Effector CD8-positive, alpha-beta T cell (primary cell): ENCODE measurements at places on chromosomes 2 and 18.

DNA sequence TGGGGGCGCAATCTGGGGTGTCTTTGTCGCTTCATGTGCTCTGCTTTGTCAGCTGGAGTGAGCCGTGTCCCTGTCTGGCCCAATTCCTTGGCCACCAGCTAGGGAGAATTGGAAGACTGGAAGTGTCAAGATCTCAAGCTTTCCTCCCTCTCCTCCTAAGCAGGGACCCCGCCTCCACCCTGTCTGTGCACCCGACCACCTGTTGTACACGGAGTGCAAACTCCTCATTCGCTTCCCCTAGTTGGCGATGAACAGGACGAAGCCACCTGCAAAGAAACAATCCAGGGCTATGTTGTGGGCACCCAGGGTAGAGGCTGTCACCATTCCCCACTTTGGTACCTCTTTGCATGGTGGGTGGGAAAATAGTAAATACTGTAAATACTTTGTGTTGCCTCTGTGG, 1.7 kb upstream of the DQX1 start:
- no peak for DNase-seq

- no peak for DNase-seq
Measured at GRCh38 chr2:86039963-86040655, 65.6 kb downstream of the POLR1A start.

- no peak for DNase-seq
Measured at GRCh38 chr2:72788756-72789155, 37.1 kb downstream of the EXOC6B start.

DNA sequence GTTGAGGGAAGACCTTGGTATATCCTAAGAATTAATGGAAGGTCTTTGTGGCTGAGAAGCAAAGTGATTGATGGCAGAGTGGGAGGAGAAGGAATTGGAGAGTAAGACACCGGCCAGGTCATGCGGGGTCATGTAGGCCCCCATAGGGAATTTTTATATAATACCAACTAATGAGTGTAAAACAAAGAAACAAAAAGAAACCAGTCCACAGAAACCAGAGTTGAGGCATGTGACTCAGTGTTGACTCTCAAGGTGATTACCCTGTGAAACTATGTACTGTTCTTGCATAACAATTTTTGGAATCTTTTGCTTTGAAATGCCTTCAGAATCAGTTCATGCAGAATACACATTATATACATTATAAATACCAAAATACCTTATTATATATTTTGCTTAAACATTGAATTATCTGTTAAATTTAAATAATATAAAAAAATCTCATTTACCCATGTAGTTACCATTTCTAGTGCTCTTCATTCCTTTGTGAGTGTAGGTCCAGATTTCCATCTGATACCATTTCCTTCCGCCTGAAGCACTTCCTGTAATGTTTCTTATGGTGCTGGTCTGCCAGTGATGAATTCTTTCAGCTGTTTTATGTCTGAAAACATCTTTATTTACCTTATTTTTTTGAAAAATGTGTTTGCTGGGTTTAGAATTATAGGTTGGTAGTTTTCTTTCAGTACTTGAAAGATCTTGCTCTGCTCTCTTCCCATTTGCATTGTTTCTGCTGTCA, 8.6 kb downstream of the CLIP4 start:
- DNase-seq = no peak

DNA sequence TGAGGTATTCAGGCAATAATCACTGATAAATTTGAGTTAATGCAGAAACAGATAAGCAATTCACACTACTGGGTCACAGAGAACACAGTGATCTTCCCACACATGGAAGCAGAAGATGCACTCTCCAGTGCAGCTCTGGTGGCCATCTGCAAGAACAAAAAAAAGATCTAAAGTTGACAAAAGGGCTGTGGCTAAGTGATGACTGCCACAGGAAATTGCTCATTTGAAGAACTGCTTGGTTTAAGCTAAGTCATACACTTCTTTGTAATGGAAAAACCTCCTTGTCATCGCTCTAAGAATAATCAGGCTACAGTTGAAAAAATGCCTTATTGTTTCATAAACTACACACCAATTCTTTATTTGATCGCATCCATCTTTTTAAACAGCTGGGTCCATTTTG, 115.1 kb downstream of the DTNB start:
- no peak for DNase-seq

DNA sequence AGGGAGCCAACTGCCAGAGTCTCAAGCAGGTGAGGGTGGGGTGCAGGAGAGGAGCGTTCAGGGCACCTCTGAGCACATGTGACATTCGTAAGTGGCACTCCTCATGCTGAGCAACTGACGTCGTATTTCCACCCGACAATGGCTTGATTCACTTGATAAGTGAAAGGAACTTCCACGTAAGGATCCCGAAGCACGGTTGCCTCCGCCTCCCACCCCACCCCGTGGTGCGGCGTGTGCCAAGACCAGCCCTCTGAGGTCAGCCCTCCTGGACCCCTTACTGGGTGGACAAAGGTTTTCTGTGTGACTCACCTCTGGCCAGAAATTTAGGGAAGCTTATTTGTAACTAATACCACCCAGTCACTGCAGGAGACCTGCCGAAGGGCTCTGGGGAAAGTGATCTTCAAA, 59.9 kb downstream of the AGAP1 start:
- DNase-seq = no peak

GRCh38 chr18:71450257-71450656, 1093.9 kb downstream of the CBLN2 start:
- no peak for DNase-seq

DNA sequence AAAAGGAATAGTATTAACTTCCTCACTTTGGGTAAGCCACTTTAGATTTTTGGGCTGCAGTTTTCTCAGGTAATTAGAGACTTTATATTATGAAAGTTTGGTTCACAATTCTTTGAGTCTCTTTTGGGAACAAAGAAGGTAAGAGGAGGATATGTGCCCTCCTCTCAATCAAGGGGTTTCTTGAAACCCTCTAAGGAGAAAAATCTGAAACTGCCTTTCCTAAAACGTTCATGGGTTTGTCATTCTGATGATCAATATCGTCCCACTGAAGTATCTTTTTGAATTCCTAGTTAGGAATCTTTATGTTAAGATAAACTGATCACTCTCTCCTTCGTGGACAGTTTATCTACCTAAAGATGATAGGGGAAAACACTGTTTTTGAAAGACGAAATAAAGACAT, 42.4 kb upstream of the AKAIN1 start:
- no peak for DNase-seq

DNA sequence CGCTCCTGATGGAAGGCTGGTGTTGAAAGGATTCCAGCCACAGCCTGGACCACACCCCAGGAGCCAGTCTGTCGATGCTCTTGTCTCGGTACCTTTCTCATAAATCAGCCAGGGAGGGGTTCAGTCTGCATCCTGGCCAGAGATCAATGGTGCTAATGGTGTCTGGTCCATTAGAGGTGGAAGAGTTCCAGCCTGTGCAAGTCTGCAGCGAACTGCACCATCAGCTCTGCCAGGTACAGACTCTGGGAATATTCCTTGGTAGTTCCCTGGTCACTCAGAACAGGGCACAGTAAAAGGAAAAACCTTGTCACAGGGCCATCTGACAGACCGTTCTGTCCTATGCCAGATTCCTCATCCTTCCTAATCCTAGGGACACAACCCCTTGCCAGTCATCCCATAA, 164.3 kb downstream of the MTCL1 start:
- no peak for DNase-seq

DNA sequence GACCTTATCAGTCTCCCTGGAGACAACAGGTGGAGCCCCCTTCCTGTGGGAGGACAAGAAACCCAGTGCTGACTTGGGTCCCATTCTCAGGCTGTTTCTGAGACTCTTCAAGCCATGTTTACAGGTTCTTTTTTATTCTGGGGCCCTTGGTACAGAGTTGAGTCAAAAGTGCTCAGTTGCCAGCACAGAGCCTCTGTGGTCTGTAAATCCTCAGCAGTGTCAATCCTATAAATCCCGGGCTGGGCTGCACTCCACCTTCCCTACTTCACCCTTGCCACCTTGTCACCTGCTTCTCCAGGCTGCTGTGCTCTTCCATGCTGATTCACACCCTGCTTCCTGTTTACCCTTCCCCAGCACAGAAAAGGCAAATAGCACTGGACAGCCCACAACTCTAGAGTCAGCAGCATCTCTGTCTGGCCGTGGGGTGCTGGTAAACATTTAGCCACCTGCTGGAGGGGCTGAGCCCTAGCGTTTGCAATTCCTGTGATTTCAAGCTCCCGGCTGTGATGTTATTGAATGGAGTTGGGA, 74.7 kb downstream of the TNFRSF11A start:
- DNase-seq = no peak

GRCh38 chr2:55885127-55885943, 38.2 kb downstream of the EFEMP1 start:
- DNase-seq = no peak

DNA sequence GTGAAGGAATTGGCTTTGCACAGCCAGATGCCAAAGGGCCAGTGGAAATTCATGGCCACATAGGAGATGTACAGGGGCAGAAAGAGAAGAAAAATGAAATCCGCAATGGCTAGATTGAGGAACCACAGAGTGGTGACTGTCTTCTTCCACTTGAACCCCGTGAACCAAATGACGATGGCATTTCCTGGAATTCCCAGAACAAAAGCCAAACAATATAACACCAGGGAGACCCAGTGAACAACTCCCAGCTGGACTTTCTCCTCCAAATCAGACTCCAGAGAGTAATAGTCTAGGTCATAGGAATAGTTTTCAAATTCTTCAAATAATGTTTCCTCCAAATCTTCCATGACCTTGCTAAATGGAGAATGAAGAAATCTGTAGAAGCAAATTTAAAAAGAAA, 17.2 kb downstream of the EEF1B2 start:
- DNase-seq = no peak

- no peak for DNase-seq
Measured at GRCh38 chr18:8389391-8390340, 219.6 kb upstream of the RAB12 start.

GRCh38 chr2:24919506-24920097, 435 bp downstream of the ADCY3 start:
- DNase-seq = no peak

- no peak for DNase-seq
Measured at GRCh38 chr2:138084206-138084605, 119.9 kb downstream of the HNMT start.

DNA sequence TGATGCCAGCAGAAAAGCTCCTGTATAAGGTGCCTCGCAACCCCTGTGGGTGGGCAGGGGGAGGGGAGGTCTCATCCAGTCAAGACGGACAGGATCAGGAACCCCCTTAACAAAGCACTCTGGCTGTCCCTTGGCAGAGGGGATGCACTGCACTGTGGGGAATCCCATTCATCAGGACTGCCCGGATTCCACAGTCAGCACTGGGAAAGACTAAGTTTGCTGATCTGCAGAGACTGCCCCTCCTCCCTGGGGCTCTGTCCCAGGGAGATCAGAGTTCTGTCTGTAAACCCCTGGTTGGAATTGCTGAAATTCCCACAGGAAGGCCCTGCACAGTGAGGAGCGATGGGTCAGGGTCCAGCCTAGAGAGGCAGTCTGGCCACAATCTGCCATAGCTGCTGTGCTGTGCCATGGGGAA, 149.5 kb upstream of the RBBP8 start:
- DNase-seq = no peak

- no peak for DNase-seq
Measured at GRCh38 chr2:206641226-206641625, 1.1 kb upstream of the FAM237A start.

GRCh38 chr2:217964275-217965161, 38.3 kb downstream of the TNS1 start:
- DNase-seq = no peak

GRCh38 chr2:226691255-226691654, 108.4 kb downstream of the IRS1 start:
- DNase-seq = no peak

DNA sequence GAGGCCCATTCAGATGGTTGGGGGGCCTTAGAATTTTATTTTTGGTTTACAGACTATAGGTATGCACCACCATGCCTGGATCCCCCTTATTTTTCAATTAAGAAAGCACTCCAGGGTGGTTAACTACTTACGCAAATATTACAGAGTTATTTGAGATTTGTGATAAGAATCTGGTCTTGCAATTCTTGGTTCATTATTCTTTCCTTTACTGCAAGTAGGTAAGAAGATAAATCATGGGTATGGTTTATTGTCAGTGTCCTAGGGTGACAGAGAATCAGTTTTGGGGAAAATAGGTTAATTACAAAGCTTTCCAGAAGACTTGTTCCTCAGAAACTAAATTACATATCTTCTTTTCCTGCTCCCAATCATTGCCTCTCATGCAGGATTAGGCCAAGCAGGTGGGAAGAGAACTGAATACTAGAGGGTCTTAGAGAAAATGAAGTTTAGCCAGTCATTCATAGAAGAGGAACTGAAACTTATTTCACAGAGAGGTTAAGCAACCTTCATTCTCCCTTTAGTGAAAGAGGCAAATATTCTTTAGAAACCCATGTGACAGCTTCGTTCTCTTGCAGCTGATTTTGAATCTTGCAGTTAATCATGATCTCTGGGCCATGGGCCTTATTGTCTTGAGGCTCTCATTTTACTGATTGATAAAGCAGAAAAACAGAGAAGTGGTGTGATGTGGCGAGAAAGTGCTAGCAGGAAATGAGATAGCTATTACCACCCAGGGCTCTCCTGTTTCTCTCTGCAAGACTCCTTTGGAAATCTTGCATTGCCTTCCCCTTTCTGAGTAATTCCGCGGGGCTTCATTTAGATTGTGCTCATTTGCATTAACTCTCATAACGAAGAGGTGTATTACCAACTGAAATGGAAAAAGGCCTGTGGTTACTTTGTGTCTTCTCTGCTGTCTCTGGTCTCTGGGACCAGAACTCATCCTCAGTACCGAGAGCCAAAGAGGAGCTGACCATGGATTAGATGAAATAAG, 44.8 kb upstream of the ARHGAP25 start:
- DNase-seq = no peak

- DNase-seq = no peak
Measured at GRCh38 chr2:240874715-240875227, 6.1 kb downstream of the AGXT start.

DNA sequence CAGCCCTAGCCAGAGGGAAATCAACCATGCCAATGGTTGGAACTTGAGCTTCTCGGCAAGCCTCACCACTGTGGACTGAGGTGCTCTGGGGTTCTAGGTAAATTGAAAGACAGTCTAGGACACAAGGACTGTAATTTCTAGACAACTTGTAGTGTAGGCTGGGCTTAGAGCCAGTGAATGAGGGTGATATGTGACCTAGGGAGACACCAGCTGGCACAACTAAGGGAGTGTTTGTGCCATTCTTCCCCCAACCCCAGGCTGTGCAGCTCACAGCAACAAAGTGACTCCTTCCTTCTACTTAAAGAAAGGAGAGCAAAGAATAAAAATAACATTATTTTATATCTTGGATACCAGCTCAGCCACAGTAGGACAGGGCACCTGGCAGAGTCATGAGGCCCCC, 1690.7 kb upstream of the TMEFF2 start:
- no peak for DNase-seq

DNA sequence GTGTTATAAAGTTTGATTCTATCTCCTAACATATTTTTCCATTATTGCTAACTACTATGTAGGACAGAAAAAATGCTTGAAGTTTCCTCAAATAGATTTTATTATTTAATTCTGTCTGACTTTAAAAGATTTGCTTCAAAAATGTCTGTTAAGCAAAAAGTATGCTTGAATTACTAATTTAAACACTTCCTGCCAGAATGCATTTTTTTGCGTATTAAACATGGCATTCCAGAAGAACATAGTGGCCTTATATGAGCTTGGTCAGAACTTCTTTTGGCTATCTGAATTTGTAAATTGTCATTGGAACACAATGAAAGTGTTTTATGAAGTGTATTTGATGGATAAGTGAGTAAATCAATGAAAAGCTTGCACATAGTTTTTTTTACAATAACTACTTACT, 37.8 kb downstream of the MBD5 start:
- no peak for DNase-seq
